CD4-positive, alpha-beta memory T cell (primary cell): ENCODE measurements at places on chromosomes 7 and 10.

GRCh38 chr7:116337018-116337417 is 126.7 kb downstream of the TES start:
- DNase-seq: no peak

DNA sequence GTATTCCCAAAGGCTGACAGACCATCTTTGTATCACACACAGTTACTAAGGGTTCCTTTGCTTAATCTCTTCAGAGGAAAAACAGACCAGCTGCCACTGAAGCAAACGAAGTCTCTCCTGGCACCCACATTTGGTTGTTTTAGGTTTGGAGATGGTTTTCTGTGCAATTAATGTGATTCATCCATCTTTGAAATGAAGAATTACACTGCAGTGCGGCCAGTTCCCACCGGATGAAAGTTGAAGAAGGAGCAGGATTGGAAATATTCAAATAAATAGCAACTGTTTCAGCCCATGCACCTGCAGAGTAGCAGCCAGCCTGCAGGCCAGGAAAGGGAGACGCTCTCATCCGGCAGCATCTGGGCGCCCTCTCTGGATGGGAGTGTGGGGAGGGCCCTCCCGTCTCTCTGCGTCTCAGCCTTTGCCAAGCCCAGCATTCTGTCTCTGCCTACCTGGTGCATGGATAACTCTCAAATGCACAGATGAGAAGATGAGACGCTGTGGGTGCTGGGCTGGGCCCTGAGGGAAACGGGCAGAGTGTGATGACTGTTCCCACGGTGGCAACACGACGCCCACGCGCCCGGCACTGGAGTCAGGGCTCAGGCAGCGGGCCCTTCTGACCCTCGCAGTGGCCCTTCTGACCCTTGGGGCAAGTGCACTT is 214.0 kb downstream of the PTPRN2 start:
- DNase-seq: no peak

- peak; percentile 28 for DNase-seq
These were observed 44.1 kb downstream of the SFTPD start for GRCh38 chr10:79904671-79905321.

DNA sequence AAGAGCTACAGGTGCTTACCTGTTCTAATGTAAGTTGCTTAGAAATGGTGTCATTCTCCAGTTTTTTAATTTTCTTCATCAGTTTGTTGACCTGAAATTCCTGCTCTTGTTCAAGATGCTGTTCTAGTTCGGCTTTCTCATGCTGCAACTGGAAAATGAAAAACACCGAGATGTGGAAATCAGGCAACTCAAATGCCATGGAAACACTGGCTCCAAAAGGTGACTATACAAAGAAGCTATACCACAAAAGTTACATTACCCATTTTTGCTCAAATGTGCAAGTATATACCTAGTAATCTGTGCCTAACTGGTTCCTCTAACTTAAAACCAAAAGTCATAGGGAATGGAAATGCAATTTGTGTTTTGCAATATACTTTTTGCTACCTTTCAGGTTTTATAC is 73.8 kb downstream of the CCDC6 start:
- no peak for DNase-seq

DNA sequence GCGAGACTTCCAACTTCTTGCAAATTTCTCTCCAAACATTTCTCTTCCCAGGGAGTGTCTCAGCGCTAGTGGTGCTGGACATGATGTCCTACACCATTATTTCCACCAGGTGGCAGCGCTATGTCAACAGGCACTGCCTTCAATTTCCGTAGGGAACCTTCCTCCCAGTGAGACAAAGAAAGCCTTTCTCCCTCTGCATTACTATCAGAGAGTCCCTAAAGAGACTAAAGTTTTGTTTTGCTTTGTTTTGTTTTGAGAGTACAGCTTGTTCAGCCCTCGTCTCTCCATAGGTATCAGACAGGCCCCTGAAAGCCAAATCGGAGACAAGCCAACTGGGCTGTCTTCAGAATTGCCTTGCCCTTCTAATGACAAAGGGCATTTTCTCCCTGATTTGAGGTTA is 44.2 kb upstream of the GGCT start:
- peak; percentile 24 for DNase-seq
